Effector memory CD4-positive, alpha-beta T cell (primary cell): ENCODE measurements at places on chromosomes 13 and 19.

DNA sequence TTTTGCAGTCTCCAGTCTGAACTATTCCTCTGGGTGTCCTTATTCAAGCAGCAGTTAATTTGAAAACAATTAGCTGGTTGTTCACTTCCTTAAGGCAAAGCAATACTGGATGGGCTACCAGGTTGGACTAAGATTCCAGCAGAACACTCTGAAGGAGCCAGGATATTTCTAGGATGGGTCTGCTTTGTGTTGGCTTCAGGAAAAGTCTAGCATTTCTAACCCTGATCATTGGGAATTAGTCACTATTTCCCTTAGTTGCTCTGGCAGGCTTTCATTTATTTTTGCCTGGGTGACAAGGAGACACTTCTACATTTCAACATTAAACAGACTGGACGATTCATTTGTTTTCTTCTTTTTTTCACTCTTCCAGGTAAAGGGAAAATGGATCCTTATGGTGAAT is 228.4 kb downstream of the ENOX1 start:
- no peak for DNase-seq

DNA sequence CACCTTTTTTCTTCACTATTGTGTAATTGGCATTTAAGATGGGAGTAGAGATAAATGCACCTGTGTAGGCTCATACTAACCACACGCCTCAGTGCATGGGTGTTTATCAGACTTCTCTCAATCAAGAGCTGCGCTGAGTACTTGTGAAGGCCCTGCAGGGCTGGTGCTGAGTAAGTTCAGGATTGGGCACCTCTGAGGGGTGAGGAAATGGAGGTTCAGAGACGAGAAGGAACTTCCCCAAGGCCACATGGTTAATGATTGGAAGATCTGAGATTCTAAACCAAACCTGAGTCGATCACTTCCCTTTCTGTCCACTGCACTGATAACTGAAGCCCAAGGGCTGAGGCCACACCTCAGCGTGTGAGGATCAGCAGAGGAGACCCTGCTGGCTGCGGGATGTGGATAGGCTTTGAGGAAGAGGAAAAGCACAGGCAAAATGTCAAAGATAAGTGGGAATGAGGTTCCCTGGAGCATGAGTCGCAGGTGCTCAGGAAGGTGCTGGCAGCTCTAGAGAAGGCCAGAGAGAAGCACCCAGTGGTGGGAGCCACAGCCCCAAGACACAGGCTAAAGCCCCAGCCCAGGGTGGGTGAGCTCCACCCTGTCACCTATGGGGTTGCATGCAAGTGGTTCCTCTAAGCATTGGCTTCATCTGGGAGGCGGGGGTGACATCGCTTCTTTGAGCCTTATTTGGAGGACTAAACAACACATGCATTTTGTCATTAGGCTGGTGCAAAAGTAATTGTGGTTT is 32.3 kb upstream of the GJB6 start:
- DNase-seq: no peak

- no peak for DNase-seq
These were observed 236.4 kb upstream of the SGCG start for GRCh38 chr13:22944378-22944777.

DNA sequence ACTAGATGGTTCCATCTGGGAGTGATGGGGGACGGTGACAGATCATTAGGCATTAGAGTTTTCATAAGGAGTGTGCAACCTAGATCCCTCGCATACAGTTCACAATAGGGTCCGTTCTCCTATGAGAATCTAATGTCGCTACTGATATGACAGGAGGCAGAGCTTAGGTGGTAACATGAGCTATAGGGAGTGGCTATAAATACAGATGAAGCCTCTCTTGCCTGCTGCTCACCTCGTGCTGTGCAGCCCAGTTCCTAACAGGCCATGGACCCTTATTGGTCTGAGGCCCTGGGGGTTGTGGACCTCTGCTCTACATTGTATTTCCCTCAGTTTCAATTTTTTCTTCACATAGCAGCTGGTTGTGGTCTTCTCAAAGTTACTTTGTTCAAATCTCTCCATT is 56.5 kb downstream of the CDK8 start:
- DNase-seq: no peak

- DNase-seq: no peak
These were observed 375.4 kb upstream of the ZNF507 start for GRCh38 chr19:31970027-31970461.

DNA sequence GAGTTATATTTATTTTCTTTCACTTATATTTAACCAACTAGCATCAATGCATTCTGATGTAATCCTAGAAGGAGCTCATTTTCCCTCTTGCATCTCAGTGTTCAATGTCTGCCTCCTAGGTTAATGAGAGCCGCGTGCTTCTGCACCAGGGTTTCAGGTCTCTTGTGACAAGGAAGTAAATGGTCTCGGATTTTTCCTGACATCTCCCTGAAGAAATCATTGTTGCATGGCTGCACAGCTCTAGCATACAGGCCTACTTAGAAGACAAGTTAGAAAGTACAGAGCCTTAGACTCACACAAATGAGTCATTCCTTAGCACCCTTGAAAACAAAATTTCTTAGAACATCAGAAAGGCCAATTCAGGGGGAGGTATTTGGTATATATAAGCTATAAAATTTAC is 57.2 kb upstream of the KLF12 start:
- DNase-seq: no peak

GRCh38 chr13:90541346-90541745 is 806.1 kb upstream of the MIR17HG start:
- no peak for DNase-seq

DNA sequence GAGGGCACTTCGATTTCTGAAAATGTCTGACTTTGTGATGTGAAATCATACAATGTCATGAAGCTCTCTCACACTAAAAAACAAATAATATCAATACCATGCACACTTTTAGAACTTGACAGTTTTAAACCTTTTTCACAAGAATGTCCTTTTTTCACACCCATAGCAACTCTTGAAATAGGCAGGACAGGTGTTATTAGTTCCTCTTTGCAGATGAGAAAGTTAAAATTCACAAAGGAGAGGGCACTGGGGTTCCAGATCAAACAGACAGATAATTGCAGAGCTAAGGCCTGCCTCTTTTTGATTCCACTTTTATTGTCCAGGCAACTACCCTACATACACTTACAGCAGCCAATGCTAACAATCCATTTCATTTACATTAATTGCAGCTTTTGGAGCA is 142.8 kb downstream of the KLF12 start:
- DNase-seq: no peak
